Thoracic aorta (tissue), 2 donors: ENCODE measurements at places on chromosomes 2 and 18. TPM values are rescaled to one million over a fixed set of nuclear protein-coding genes. Genes with fewer than 3 reads are reported as not detected.
A peak's percentile ranks its signal among the peaks of the same experiment; 100 is the strongest.

- H3K27me3 ChIP-seq, result no peaks in the 10 kb centered on the region
- no peak overlapping the region for H3K4me3 ChIP-seq
- DNase-seq, result no peak
Measured at GRCh38 chr2:222869252-222869560, 8.4 kb downstream of the ACSL3 start.

DNA sequence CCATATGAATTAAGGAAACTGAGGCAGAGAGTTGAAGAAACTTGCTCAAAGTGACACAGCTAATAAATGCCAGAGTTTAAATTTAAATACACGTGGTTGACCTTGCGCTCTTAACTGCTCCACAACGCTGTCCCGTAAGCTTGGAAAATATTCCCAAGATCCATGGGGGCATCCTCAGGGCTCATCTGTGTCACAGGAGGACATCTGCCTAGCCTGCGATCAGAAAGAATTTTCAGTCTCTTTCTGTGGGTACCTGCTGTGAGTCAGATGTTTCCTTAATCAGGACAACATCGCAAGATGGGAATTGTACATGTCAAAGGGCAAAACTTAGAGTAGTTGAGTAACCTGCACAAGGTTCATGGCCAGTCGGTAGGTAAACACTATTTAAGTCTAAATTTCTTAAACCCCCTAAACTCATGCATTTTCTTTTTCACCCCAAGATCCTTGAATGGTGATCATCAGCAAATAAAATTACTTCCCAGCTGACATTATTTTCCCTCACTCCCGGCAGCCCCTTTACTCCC is 1.4 kb downstream of the CMPK2 start:
- H3K27me3 ChIP-seq, result no peaks in the 10 kb centered on the region
- H3K4me1 ChIP-seq, result peaks cover 26% of the 10 kb centered on the region
- no peak overlapping the region for H3K27ac ChIP-seq
- DNase-seq, result no peak

DNA sequence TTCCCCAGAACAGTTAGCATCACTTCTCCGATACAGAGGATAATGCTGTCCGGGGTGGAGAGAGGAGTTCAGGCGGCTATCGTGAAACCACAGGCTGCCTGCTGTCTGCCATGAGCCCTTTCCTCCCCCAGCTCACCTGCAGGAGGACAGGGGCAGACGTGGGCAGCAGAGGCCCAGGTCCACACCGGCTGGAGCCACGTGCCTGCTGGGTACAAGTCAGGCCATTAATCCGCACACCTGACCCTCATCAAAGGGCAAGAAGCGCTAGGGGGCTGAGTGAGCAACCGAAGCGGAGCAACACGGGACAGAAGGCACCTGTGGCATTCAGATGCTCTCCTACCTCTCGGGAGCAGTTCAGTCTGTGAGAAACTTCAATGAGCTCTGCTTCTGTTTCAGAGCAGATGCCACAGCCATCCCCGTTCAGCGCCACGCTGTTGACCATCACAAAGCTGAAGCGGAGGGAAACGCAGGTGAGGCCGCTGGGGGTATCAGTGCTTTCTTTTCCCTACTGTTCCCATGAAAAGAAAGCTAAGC is 21.5 kb downstream of the MPPE1 start:
- no peak for DNase-seq
- H3K27me3 ChIP-seq, result no peaks in the 10 kb centered on the region
- H3K36me3 ChIP-seq, result peaks cover 34% of the 10 kb centered on the region

GRCh38 chr2:222257645-222258044 is 41.2 kb downstream of the PAX3 start:
- H3K27me3 ChIP-seq, result no peaks in the 10 kb centered on the region
- H3K36me3 ChIP-seq, result no peaks in the 10 kb centered on the region
- DNase-seq, result no peak
- H3K4me3 ChIP-seq, result no peak overlapping the region
- no peak overlapping the region for H3K27ac ChIP-seq

DYSF gene
- total RNA-seq, result 13.0 TPM

DNA sequence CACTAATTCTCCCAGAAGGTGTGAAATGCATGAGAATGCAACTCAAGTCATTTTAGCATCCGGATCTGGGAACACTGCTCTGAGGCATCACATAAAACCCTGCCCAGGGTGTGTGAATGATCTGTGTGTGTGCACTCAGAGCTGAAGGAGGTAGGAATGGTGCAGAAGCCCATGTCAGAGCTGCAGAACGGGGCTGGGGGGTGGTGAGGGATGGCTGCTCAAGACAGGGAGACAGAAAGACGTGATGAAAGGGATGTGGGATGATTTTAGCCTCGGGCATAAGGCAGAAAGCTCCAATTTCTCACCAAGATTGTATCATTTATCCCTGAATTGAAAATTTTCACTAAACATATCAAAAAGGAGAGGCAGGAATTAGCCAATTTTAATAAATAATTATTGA is 369.1 kb downstream of the EIPR1 start:
- H3K27me3 ChIP-seq, result no peaks in the 10 kb centered on the region
- H3K36me3 ChIP-seq, result no peaks in the 10 kb centered on the region
- no peak for DNase-seq
- no peak overlapping the region for H3K4me3 ChIP-seq
- no peak overlapping the region for H3K27ac ChIP-seq

- peaks cover 46% of the 10 kb centered on the region for H3K4me1 ChIP-seq
- no peaks in the 10 kb centered on the region for H3K36me3 ChIP-seq
- DNase-seq, result no peak
- H3K27ac ChIP-seq, result peak overlapping the region; percentile 97
Measured at GRCh38 chr2:9554921-9555296, 721 bp downstream of the ADAM17 start.

LRP1B gene
- total RNA-seq, result 0.28 TPM
